ENCODE measurements at places on chromosomes 3 and 15.

GRCh38 chr3:106380232-106380631, 511.4 kb upstream of the CBLB start:
- peak; percentile 79 for ATAC-seq

DNA sequence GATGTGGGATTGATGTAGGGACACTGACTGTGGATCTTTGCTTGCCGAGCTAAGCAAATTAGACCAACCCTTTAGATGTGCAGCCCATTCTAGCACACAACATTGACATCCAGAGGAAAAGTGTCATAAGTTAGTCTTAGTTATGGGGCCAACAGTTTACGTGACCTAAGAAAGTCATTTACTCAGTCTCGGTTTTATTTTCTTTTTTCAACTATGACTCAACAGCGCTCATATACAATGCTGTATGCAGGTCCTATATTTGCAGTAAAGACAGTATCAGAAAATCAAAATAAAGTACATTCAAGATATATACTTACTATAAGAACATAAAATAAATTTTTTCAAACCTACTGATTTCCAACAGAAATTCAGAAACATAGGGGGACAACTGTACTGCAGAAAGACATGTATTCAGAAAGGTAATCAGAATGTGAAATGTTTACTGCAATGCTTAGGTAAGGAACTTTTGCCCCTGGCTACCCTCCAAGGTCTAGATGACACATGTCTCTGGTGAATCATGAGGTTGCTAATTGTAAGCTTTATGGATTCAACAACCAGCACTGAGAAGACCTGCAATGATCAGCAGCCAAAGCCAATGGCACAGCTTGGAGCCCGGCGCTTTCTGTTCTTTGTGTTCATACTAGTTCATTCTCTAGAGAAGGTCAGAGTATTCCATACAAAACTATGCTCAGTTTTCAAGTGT, 317.5 kb upstream of the CNTN6 start:
- ATAC-seq, result no peak

GRCh38 chr3:10764259-10765051, 51.6 kb upstream of the SLC6A11 start:
- ATAC-seq, result no peak

DNA sequence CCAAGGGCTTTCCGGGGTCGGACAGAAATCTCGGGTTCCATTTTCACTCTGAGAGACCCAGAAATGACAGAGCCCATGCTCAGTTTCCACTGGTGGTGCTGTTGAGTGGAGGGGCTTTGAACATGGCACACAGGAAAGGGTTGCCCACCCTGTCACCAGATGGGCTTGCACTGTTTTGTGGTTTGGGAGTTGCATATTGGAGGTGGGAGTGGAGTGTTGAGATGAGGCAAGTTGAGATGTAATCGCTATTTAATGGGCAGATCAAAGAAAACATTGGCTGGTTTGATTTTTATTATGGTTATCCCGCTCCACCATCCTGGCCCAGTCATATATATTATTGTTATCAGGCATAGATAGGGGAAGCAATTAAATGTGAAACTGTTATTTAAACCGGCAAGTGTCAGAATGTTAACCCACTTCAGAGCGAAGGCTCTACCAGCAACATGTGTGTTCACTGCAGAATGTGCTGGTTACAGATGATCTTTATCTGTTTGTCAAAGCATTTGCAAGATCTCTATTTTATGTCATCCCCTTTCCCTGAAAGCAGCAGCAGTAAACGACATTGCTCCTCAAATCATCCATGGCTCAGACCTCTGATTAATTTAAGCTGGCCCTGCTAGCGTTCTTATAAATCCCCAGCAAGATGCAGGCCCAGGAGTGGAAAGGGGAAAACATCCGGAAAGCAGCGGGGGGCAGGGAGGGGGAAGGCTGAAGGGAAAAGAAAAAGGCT, 58.3 kb upstream of the TSEN2 start:
- ATAC-seq, result no peak

DNA sequence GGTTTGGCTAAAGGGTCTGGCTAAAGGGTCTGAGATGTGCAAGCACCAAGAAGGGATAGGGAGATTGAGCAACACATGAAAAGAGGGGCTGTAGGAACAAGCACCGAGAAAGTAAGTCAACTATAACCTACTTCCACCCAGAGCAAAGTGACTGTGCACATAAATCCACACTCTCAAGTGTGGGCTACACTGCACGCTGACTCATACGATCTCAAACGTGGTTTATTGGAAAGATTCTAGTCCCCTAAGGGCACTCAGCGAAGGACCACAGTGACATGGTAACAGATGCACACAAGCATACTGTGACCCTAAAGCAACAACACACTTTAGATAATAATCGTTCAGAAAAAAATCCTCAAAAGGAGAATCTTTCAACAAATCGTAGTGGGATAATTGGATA, 48.0 kb downstream of the EHHADH start:
- ATAC-seq, result no peak

DNA sequence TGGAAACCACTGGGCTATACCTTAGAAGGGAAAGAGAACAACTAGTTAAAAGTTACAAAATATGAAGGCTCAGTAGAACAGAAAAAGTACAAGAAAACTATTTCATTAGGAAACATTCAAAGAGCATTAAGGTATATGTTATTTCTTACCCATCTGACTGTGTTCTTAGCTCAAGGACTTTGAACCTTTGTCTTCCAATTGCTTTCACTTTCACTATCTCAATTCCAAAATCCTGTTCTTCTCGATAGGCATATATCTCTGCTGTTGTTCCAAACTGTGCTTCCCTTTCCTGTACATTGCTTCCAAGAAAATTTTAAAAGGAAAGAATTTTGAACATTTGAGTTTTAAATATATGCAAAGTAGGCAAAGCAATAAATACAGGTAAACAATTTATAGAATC, 6.9 kb downstream of the CRBN start:
- ATAC-seq, result no peak

- peak; percentile 67 for ATAC-seq
Measured at GRCh38 chr3:33096093-33096868, 665 bp downstream of the GLB1 start.

DNA sequence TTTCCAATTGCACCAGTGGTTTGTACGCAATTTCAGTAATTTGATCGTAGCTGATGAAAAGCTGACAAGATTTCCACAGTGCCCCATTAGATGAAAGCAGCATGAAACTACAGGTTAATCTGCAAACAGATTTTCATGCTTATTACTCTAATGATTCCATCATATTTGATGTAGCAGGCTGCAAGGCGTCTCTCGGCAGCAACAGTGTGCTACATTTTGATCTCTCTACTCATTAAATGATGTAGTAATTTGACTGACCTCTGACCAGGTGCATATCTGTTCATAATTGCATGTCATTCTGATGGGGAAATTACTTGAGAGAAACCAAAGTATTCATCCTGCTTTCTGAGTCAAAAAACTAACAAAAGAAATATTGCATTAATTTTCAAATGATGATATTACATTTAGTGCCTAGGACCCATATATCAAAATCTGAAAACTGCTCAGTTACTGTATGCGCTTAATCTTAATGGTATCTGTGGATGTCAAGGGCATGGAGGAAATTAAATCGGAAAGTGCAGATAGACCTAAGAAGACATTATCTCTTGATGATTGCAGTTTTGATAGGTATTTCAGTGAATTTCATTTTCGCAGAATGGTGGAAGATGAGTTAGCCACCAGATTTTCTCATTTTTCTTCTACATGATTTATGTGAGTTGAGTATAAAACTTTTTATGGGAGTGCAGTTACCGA, 198.5 kb downstream of the RSRC1 start:
- ATAC-seq, result no peak

- peak; percentile 68 for ATAC-seq
Measured at GRCh38 chr15:67043939-67044771, 21.2 kb upstream of the SMAD3 start.

- ATAC-seq, result no peak
Measured at GRCh38 chr3:26932752-26933151, 310.2 kb downstream of the LRRC3B start.

GRCh38 chr15:81968691-81969090, 77.1 kb downstream of the MEX3B start:
- ATAC-seq, result no peak

DNA sequence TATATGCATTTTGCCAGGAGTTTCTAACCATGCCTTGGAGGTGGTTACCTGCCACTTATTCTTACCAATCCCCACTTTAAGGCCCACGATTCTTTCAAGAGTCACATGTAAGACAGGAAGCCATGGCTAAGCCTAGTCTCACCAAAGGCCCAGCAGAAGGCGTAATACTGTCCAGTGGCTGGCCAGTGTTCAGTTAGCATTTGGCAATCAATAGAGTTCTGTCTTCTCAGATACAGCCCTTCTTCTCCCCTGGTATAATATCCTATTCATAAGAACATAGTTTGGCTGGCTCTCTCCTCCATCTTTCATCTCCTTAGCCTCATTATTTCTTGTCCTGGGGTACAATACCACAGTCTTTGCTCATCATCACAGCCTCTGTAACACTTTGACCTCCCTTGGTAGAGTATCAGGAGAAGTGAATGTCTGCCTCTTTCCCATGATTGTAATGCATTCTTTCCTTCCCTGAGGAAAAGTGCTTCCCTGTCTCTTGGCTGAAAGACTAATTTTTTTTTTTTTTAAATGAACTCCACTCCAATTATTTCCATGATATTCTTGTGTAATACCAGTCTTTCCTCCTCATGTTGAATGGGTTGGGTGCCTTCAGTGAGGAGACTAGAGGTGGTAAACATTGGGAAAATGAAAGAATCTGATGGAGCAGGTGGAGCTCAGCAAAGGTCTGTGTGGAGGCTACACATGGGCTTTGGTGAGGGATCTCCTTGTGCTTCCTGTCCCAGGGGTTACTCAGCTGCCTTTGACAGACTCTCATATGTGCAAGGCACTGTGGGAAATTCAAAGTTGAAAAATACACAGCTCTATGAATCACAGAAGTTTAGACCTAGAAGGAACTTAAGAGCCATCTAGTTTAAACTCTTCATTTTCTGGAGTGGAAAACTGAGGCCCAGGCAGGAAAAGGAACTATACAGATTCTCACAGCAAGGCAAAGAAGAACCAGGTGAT, 218.2 kb downstream of the P3H2 start:
- no peak for ATAC-seq

DNA sequence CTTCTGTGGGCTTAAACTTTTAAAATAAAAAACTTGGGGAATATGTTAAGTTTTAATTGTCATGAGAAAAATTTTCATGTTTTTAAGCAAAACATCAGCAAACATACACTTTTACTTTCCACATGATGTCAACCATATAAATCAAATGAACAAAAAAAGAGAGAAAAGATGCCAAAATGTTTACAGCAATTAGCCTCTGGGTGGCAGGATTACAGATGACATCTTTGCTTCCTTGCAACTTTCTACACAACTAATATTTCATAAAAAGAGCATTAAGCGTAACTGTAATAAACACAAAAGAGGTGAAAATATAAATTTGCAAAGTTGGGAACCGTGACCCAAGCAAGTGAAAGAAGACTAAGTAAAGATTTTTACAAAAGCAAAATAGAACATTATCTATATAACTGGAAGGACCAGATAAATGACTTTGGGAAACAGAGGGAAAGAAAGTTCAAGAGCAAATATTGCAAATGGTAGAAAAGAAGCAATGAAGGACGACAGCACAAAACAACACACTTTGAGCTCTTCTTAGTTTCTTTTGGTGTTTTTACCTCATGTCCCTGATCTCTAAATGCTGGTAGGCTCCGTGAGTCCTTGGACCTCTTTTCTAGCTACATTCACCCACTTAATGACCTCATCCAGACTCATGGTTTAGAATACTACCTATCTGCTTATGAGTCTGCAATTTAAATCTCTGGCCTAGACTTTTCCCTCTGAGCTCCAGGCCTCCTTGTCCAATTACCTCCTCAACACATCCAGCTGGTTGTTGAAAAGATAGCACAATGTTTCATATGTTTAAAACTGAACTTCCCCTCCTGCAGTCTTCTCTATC, 9.4 kb downstream of the TP53BP1 start:
- ATAC-seq, result no peak

GRCh38 chr15:97072545-97072944, 742.0 kb downstream of the NR2F2 start:
- ATAC-seq, result no peak

DNA sequence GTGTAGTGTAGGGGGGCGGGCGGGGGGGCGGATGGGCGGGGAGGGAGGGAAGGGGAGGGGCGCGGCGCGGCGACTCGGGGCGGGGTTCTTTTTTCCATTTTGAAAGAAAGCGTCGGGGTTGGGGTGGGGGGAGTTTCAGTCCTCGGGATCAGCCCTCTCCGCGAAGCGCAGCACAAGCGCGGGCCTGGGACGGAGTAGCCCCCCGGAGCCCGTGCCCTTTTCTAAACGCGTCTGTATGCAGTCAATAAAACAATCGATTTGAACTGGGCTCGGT, 6.1 kb downstream of the ISLR2 start:
- peak; percentile 2 for ATAC-seq

DNA sequence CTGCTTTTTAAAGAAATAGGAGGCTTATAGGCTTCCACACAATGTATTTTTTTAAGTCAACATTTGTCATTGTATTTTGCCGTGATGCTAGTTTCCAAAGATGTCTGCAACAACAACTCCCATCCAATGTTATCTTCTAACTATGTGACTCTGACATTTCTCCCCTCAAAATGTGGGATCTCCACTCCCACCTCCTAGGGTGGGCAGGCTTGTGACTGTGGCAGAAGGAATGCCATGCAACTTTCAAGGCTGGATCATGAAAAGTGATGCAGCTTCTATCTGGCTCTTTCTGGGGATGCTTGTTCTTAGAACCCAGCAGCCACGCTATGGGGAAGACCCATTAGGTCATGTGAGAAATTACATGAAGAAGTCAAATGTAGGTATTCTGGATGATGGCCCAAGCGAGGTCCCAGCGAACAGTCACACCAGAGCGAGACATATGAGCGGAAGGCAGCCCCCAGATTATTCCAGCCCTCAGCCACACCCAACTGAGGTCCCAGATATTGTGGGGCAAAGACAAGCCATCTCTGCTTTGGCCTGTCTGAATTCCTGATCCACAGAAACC, 124.3 kb downstream of the BDH1 start:
- no peak for ATAC-seq

DNA sequence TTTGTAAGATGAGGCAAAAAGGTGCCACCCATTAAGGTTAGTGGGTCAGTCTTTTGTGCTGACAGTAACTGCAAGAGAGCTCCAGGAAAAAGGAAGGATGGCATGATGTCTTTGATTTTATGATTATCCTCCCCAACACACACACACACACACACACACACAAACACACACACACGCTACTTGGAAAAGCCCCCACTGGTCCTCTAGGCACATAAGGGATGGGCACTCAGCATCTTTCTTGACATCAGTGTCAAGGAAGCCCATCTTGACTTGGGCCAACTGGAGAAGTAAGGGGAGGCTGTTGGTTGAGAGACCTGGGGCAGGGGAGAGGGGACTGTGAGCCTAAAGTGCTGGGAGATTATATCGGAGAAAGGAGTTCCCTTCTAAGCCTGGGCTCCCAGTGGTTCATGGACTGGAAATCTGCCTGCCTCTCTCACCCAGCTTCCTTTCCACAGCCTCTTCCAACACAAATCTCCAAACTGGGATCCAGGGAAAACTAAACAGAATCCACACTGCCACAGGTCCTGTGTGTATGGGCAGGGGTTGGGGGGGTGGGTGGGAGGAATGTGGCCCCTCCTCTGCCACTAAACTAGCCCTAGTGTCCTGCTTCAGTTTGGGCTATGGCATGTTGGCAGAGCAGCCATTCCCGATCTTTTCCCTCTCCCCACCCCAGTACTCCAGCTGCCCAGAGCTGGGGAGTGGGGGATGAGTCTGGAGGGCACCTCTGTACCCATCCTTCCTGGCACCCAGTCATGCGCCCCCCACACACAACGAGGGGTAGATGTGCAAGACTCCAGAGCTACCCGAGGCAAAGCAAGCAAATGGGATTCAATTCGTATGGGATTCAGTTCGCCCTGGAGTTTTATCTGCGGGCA, 1.6 kb downstream of the AMOTL2 start:
- no peak for ATAC-seq

GRCh38 chr3:175726228-175726627, 867.1 kb downstream of the NAALADL2 start:
- ATAC-seq, result no peak

GRCh38 chr15:79837846-79838245, 59.0 kb downstream of the MTHFS start:
- ATAC-seq, result no peak
